ENCODE measurements at places on chromosomes 4 and X.

DNA sequence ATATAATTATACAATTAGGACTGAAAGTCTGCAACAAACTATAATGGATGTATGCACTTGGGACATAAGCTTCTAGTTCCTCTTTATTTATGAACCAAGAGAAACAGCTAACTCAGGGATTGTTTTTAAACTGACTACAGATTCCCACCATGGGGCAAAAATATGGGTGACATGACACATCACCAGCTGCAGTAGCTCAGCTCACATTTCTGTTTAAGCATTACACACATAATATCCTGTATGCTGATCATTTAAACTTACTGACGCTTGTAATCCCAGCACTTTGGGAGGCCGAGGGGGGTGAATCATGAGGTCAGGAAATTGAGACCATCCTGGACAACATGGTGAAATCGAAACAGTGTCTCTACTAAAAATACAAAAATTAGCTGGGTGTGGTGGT, 11.5 kb downstream of the FGB start:
- DNase-seq: no peak

GRCh38 chrX:103518571-103518970, 718 bp downstream of the RAB40A start:
- peak; percentile 59 for DNase-seq

GRCh38 chr4:25144870-25145481, 15.3 kb downstream of the SEPSECS start:
- DNase-seq: peak; percentile 57

DNA sequence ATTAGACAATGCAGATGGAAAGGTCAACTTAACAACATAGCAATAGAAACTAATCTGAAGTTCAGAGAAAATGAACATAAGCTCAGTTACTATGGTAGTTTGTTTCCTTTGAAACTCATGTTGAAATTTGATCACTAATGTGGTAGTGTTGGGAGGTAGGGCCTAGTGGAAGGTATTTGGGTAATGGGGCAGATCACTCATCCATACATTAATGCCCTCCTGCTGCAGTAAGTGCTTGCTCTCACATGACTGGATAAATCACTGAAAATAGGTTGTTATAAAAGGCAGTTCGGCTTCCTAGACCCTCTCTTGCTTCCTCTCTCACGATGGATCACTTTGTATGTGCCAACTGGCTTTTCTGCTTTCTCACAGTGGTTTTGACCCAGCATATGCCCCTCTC, 567.4 kb upstream of the GALNT7 start:
- DNase-seq: no peak

DNA sequence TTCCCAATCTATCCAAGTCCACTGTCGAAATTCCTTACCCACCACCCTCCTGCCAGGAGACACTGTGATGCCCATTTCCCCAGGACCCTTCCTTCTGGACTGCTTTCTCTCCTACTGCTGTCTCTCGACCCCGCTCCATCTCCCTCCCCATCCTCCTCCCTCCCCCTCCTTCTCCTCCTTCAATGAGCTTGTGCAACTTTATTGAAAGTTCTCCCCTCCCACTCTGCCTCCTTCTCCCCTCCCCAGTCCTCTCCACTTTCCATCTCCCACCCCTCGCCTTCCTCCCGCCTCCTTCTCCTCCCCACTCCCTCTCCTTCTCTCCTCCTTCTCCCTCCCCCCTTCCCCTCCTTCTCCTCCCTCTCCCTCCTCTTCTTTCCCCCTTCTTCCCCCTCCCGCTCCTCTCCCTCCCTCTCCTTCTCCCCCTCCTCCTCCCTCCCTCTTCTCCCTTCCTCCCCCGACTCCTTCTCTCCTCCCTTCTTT, 116.6 kb upstream of the FAT1 start:
- DNase-seq: no peak
